ENCODE measurements at places on chromosomes 11 and 22.

DNA sequence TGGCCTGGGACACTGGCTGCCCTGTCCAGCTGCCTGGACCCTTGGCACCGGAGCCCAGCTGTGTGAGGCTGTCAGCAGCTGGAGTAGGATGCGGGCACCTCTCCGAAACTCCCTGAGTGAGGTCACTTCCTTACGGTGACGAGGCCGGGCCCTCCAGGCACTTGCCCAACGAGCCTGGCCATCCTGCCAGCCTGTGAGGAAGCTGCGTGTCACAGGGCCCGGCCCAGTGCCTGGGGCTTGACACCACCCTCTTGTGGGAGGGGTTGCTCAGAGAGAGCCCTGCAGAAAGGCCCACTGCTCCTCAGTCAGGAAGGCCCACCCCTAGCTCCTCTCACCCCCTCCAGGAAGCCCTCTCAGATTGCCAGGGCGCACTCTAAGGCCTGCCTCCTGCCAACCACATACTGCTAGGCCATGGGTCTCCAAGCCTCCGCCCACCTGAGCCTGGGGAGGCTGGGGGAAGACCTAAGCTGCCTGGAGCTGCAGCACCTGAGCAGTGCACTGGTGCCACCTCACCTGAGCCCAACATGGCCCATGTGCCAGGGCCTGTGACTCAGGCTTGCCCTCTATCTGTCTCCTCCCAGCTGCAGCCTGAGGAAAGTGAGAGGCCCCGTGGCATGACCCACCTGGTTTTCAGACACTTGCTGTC, 4.3 kb upstream of the PHLDA2 start:
- no peak for DNase-seq

GRCh38 chr11:32033491-32033890, 57.4 kb upstream of the RCN1 start:
- no peak for DNase-seq

DNA sequence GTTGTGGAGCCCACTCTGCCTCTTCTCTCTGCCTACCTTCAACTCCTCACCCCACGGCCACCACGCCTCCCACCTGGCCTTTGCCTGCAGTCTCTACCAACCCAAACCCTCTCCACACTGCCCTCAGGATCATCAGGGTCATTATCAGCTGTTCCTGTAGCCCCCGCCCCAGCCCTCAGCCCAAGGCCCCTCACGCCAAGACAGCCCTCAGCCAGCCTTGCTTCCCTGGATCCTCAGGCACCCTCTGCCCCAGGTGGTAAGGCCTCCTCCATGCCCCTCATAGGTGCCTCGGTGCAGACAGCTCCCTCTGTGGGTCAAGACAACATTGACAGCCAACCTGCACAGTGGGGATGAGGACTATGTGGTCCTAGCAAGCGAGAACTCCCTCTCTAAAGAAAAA, 1.7 kb downstream of the SBF1 start:
- no peak for DNase-seq

- DNase-seq = no peak
Measured at GRCh38 chr11:95595973-95596489, 193.6 kb downstream of the FAM76B start.

DNA sequence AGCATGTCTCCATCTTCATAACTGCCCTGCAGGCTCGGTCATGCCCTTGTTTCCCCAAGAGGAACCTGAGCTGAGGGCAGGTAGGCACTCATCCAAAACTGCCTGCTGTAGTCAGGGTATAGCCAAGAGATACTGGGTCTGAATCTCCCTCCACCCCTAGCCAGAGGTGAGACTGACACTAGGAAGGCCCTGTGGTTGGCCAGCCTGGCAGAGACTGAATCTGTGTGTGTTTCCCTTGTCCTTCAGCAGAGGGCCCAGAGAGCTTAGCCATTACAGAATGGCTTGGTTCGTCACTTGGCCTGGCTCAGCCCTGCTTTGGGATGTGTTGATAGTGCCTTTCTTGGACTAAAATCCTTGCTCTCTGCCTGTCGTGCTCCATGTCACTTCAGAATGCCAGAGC, 79.3 kb upstream of the SUSD2 start:
- no peak for DNase-seq

DNA sequence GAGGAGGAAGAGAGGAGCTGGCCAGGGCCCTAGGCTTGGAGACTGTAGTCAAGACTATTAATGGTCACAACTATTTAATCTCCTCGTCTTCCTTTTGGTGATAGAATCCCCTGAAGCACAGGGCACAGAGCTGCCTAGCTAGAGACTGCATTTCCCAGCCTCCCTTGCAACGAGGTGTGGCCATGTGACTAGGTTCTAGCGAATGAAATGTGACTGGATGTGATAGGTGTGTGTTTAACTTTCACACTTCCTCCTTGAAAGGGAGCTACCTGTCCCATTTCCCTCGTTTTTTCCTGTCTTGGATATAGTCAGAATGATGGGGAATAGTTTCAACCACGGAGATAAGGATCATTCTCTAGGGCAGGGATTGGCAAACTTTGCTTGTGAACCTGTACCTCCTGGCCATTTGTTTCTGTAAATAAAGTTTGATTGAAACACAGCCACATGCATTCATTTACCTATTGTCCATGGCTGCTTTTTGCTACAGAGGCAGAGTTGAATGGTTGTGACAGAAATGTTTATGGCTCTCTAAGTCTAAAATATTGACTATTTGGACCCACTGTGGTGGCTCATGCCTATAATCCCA, 313.5 kb downstream of the MIAT start:
- DNase-seq = no peak

DNA sequence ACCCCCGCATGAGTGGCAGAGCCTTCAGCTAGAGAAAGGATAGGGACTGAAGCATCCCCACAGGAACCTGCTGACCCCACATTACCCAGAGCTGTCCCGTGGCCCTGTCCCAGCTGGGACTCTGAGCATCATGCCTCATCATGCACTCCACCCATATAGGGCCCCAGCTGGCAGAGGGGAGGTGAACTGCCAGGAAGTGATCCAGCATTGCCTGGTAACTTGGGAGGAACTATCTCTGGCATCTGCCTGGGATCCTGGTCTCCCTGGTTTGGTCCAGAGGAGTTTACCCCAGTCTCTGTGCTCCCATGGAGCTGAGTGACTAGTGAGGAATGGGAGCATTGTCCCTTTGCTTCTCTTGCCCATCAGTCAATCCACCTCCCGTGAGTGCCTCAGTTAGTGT, 228.8 kb downstream of the GRIK4 start:
- no peak for DNase-seq

DNA sequence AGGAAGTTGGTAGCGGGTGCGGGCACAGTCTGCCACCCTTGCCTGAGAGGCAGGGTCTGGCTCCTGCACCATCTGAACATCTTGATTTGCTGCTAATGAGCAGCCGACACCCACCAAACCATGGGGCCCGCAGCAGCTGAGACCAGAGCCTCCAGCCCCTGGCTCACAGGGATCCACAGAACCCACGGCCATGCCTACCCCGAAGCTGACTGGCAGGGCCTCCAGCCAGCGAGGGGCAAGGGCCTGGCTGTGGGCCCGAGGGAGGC, 171.5 kb upstream of the NTM start:
- DNase-seq = no peak

- DNase-seq = no peak
Measured at GRCh38 chr11:70176940-70177689, 26.0 kb upstream of the FADD start.

DNA sequence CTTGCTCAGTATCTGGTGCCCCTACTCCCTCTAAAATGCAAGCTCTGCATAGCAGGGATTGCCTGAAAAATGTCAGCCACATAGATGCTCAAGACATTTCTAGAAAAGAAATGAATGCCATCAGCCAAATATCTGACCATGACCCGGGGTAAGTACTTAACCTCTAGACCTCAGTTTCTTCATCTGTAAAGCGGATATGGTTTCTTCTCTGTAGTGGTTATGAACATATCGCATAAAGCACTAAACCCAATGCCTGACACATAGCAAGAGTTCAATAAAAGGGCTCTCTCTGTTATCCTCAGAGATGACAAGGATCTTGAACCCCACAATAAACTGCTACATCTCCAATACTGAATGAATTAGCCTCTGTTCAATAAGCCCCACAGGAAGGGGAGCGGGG, 122.6 kb downstream of the ABTB2 start:
- DNase-seq = no peak

DNA sequence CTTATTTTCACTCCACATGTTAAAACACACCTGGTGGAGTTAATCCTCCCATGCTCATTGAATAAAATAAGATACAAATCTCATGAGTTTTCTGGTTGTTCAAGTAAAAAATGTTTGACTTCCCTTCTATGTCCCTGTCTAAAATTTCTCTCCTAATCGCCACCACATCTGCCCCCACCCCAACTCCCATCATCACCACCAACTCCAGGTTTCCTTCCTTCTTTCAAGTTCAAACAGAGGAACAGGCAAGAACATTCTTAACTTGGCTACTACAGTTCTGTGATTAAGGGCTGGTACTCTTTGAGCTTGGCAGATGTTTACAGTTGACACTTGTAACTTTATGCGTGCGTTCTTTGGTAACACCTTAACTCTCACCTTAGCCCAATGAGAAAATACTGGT, 9.1 kb upstream of the PSMA1 start:
- no peak for DNase-seq

Data from activated CD4-positive, CD25-positive, alpha-beta regulatory T cell treated with anti-CD3 and anti-CD28 coated beads, Interleukin-2, amount 50 U/mL, for 16 hours (primary cell).